ENCODE measurements at places on chromosomes 1 and 21.

GRCh38 chr21:43994085-43994484 is 18.0 kb upstream of the TRAPPC10 start:
- DNase-seq, result no peak

DNA sequence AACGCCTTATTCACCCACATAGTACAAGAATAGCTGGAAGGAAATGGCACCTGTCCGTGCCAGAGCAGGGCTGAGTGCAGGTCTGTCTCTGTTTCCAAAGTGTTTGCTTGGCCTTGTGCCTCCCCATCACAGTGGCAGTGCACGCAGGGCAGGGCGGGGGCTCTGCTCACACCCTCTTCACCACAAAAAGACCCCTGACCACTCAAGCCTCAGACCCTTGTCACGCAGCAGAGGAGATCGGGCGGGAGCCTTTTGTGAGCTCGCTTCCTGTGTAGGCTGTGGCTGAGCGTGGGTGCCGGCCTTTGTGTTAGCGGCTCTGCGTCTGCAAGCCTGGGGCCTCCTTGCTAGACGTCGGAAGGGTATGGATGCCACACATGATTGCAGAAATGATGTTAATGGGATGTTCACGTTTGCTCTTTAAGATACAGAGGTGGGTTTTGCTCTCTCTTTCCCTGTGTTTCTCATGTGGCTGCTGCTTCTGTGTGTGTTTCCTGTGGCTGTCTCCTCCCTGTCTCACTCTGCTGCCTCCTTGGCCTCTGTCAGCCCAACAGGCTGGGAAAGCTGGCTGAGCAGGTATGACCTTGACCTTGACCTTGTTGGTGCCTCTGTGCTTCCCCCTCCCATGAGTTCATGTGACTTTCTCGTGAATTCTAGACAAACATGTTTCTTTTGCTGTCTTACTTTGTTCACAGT is 45.4 kb downstream of the S100B start:
- DNase-seq, result peak; percentile 37

- no peak for DNase-seq
Measured at GRCh38 chr1:160713161-160713560, 1.5 kb upstream of the CD48 start.

GRCh38 chr1:33971913-33972312 is 108.0 kb downstream of the HMGB4 start:
- DNase-seq, result no peak

GRCh38 chr1:54397980-54398379 is 8.2 kb downstream of the SSBP3 start:
- DNase-seq, result no peak

GRCh38 chr1:235864931-235865525 is 1.7 kb downstream of the LYST start:
- DNase-seq, result no peak

DNA sequence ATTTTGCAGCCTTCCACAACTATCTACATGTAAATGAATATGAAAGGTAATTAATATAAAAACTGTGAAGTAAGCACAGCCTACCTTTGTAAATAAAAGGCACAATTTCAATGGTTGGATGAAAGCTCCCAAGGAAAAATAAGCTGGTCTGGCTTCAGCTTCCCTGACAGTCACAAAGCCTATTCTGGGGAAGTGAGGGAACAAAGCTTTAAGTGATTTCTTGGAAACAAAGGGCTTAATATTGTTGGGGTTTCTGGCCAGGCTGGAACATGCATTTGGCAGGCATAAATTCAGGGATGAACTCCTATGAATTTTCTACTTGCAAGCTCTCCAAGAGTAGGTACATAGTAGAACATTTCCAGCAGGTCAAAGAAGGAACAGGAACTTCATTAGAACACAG is 17.3 kb downstream of the BCAS2 start:
- DNase-seq, result no peak

DNA sequence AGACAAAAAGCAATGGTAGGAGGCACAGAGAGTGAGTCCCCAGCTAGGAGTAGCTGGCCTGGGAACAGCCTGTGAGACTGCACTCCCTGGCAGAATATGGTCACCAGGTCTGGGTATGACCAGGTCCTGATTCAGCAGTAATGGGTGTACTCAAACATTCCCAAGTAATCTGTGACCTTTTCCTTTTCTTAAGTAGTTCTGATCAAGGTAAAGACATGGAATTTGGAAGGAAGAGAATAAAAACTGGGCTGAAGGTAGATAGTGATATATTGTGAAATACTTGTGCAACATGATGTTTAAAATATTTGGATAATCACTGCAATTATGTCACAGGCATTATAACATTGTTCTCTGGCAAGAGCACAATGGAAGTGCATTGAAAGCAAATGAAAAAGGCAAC is 147.2 kb upstream of the DPYD start:
- no peak for DNase-seq

- DNase-seq, result no peak
Measured at GRCh38 chr1:19616489-19616888, 27.6 kb upstream of the NBL1 start.

DNA sequence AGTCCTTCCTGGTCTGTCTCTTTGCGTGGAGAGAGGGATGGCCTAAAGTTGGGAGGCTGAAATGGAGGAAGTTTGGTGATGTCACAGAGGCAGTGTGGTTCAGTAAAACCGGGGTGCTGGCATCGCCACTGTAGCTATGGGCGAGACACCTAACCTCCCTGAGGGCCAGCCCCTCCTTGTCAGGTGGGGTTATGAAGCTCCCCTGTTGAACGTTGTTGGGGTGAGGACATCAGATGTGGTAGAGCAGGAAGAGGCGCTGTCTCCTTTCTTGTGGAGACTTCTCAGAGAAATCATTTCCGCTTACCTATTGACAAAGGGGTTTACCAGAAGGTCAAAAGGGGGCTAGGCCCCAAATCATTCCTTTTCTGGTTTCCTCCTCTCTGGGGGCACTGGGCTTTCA is 294.7 kb downstream of the SIPA1L2 start:
- no peak for DNase-seq

- DNase-seq, result no peak
Measured at GRCh38 chr1:107058245-107059032, 2.0 kb downstream of the PRMT6 start.

DNA sequence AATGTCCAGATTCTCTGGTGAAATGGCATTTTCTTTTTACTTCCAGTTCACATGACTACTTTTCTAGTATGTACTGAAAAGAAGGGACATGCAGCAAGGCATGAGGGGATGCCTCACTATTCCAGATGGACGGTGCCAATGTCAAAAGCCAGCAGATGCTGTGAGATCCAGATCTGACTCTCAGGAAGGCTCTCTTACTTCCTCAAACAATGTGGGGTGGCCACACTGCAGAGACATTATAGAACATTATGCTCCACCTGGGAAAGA is 17.7 kb downstream of the CRYZ start:
- DNase-seq, result no peak

DNA sequence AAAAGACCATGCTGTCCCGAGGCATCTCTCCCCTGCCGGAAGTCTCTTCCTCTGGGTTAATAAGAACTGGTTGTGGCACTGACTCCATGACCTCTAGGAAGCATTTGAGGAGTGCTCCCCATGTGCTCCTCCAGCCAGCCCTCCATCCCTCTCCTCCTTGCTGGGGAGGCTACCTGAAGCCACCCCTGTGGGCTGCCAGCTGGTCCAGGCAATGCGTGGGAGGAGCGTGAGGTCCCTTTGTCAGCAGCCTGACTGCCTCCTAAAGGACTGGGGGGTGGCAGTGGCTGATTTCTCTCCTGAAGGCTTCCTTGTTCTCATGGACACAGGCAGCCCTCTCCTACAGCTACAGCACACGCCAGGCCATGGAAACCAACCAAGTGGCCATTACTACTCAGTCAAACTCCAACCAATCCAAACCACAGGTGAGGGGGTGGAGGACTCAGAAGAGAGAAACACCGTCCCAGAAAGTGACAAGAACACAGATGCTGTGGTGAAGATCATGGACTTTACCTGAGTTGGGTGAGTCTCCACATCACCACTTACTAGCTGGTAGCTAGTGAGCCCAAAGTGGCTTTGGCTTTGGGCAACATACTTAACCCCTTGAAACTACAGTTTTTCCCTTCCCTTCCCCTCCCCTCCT is 35.2 kb downstream of the NENF start:
- DNase-seq, result no peak

GRCh38 chr1:91584309-91584708 is 83.7 kb downstream of the CDC7 start:
- no peak for DNase-seq

DNA sequence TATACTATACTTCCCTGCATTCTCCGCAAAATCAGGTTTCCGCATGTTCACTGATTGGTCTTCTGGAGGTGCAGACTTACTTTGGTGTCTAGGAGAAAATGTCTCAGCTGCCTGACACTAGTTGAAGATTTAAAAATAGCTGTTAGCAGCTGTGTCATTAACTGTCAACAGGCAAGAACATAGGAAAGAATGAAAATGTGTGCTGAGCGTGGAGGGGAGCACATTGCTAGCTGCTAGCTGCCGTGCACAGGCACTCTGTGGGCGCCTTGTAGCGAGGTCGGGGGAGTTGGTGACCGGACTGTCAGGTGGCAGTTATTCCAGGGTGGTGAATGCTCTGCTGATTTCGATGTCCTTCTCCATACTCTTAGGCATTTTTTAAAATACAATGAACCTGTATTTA is 5.2 kb downstream of the FAAH start:
- no peak for DNase-seq

- no peak for DNase-seq
Measured at GRCh38 chr1:37037690-37038089, 3.4 kb upstream of the GRIK3 start.

DNA sequence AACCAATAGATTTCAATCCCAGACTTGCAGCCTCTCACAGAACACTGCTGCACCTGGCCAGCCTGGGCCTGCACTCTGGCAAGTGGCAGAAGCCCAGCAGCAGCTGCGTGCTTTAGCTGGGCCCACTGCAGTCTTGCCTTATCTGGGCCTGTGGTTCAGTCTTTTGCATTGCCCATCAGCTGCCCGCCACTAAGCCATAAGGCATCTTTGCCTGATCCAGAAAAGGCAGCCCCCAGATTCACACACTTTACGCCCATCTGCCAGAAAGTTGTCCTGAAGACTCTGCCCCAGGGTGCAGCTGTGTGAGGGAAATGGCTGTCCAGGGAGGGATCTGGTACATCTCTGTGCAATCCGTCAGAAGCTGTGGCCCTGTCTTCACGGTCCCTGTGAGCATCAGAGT is 217.0 kb downstream of the DNAH14 start:
- no peak for DNase-seq

Data from stimulated activated CD4-positive, alpha-beta T cell treated with anti-CD3 and anti-CD28 coated beads, TNF-alpha, amount 100 ng/mL, for 48 hours (primary cell).